T-cell (primary cell): ENCODE measurements at places on chromosomes 12 and 14. TPM values are rescaled to one million over a fixed set of nuclear protein-coding genes. Genes with fewer than 3 reads are reported as not detected.

- H3K4me3 ChIP-seq, result no peak overlapping the region
- DNase-seq, result no peak
- no peaks in the 10 kb centered on the region for H3K27me3 ChIP-seq
- no peaks in the 10 kb centered on the region for H3K36me3 ChIP-seq
- H3K4me1 ChIP-seq, result peaks cover 21% of the 10 kb centered on the region
Observed at GRCh38 chr12:112977139-112977538, 1.2 kb upstream of the OAS2 start.

DNA sequence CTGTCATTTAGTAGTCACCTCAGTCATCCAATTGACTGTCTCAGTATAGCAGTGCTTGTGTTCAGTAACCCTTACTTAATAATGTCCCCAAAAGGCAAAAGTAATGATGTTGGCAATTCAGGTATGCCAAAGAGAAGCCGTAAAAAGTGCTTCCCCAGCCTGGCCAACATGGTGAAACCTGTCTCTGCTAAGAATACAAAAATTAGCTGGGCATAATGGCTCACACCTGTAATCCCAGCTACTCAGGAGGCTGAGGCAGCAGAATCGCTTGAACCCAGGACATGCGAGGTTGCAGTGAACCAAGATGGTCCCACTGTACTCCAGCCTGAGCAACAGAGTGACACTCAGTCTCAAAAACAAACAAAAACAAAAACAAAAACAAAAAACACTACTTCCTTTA, 33.6 kb downstream of the SENP1 start:
- peaks cover 7% of the 10 kb centered on the region for H3K36me3 ChIP-seq
- H3K4me3 ChIP-seq, result no peak overlapping the region
- H3K27me3 ChIP-seq, result no peaks in the 10 kb centered on the region
- no peaks in the 10 kb centered on the region for H3K4me1 ChIP-seq

DNA sequence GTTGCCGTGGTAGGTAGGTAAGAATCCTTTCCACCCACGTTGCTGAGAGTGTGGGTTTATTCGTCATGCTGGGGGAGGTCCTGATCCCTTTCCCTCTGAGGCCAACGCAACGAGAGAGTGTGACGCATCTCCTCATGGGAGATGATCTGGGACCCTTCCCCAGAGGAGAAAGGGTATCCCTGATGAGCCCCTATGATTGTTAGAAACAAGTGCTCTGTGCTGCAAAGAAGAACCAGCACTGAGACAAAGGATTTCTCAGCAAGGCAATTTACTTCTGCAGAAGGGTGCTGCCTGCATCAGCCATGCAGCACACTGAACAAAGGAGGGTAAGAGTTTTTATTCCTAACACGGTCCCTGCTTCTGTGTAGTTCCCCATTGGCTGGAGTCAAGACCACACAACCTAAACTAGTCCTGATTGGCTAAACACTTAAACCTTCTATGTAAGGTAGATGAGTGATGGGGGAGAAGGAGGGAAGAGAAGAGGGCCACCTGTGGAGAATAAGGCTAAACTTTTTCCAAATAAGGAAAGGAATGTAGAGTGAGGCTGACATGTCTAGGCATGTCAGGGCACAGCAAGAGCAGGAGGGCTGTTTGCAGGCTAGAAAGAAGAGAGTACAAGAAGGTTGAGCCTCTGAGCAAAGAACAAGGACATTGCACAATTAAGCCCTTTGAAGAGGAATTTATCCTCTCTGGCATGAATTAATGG, 21.3 kb downstream of the CLEC2A start:
- no peak overlapping the region for H3K27ac ChIP-seq
- no peak overlapping the region for H3K4me3 ChIP-seq
- H3K27me3 ChIP-seq, result no peaks in the 10 kb centered on the region

GRCh38 chr12:64983771-64984278, 137.3 kb downstream of the WIF1 start:
- H3K27ac ChIP-seq, result no peak overlapping the region
- peaks cover 7% of the 10 kb centered on the region for H3K27me3 ChIP-seq
- no peak for DNase-seq
- H3K36me3 ChIP-seq, result no peaks in the 10 kb centered on the region

DNA sequence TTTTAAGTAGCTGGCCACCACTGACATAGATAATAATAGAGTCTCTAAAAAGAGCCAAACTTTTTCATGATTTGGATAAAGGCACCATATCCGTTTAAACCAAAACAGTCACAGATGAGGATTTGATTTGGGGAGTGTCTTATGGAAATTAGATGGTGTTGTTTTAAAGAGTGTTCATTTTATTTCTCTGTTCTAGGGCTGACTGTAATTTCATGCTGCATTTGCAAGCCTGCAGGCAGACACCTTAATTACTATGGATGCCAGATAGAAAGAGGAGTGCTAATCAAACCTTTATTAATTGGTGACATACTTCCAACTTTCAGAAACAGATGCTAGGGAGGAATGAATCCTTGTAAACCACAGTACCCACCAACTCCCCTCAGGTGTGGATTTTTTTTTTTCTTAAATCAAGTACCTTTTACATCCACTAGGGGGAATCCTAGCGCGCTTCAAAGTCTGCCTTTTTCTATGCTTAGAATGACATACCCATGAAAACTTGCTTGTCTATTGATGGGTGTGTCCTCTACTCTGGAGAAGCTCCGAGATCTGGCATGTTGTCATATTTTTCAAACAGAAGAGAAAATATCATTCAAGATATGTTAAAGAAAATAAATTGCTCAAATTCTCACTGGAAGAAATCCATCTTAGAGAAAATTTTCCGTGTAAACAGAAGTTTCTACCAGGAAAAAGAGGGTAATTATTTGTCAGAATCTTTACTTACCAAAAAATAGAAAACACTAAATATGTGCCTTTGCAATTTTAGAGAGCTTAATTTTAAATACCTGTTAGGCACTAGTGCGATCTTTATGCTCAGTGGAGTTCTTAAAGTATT, 14.2 kb upstream of the PLXNC1 start:
- DNase-seq, result peak; percentile 10
- no peaks in the 10 kb centered on the region for H3K27me3 ChIP-seq
- H3K4me3 ChIP-seq, result no peak overlapping the region

GRCh38 chr12:15706010-15706676, 83.0 kb downstream of the EPS8 start:
- DNase-seq, result no peak
- H3K4me3 ChIP-seq, result no peak overlapping the region
- H3K27ac ChIP-seq, result no peak overlapping the region
- H3K27me3 ChIP-seq, result no peaks in the 10 kb centered on the region
- H3K36me3 ChIP-seq, result no peaks in the 10 kb centered on the region

KRT73 gene
- 29.8 TPM for total RNA-seq

PDE6H gene
- not detected for total RNA-seq

ANO4 gene
- not detected for total RNA-seq

TAS2R31 gene
- 2.4 TPM for total RNA-seq

HOXC13 gene
- total RNA-seq, result not detected

SLC25A47 gene
- total RNA-seq, result not detected
